ENCODE measurements at places on chromosomes 5 and 9.

- no peaks in the 10 kb centered on the region for H3K36me3 ChIP-seq
- peaks cover 5% of the 10 kb centered on the region for H3K27me3 ChIP-seq
- no peak for DNase-seq
- peak overlapping the region; percentile 22 for H3K27ac ChIP-seq
- H3K4me3 ChIP-seq = no peak overlapping the region
- peaks cover 10% of the 10 kb centered on the region for H3K4me1 ChIP-seq
These were observed 15.8 kb downstream of the ARHGEF28 start for GRCh38 chr5:73641811-73642210.

DNA sequence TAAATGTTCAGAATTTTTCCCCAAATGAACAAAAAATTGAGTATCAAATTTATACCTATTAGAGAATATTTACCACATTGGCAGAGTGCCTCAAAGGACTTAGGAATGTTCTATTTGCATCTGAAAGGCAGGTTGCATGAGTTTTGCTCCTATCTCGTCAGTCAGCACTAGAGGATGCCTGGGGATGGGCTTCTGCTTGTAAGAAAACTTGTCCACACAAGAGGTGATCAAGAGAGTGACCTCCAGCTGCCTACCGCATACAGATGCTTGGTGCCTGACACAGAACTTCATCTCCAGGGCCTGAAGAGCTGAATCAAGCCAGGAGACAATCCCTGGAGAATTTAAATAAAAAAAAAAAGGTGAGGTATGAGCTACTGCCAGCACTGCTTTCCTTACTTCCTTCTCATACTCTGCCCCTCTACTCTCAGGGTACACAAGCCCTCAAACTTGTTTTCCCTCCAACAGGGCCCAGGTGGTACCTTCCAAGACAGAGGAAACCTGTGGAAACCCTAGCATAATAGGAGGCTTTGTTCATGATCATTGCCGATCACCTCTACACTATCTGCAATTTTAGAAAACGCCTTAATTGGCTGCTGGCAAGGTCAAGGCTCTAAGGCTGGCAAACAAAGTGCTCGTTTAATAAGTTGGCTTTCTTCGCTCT, 166.6 kb downstream of the ELAVL2 start:
- H3K4me1 ChIP-seq = no peaks in the 10 kb centered on the region
- H3K4me3 ChIP-seq = no peak overlapping the region

DNA sequence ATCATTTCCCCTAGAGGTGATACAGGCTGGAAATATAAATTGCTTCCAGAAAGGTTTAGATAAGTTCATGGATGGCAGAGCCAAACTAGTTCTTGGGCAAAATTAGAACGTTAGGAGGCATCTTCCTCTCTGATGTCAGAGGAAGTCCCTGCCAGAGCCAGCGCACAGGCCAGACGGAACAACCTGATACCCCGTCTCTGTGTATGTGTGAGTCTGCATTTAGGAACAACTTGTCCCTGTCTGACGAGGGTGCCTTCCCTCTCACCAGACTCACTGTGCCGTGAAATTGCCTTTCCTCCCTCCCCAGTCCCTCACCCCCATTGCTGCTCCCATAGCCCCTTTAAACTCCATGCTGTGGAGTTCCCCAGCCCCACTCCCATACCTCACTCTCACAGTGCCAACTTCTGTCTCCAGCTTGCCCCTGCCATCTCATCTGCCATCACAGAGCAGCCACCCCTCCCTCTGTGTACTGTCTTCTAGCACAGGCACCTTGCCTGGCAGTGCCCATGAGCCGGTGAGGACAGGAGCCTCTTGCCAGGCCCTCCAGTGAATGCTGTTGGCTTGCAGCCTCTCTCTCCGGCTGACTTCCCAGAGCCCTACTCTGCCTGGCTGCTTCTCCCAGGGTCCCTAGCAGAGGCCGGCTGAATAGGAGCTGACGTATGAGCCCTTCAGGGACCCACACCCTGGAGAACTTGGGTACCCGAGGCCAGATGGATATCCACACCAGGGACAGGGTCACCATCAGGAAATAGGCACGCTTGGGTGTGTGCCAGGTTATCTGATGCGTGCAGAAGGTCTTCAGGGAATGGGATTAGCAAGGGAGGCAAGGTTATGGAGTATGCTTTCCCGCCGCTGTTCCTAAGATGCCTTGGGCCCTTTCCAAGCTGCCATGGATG, 26.7 kb downstream of the UNC5A start:
- no peak for DNase-seq
- H3K36me3 ChIP-seq = no peaks in the 10 kb centered on the region
- H3K27ac ChIP-seq = no peak overlapping the region
- H3K27me3 ChIP-seq = peaks cover 55% of the 10 kb centered on the region

- peaks cover under 1% of the 10 kb centered on the region for H3K36me3 ChIP-seq
- H3K27me3 ChIP-seq = peaks cover 49% of the 10 kb centered on the region
- peak within 1 kb of the TSS; percentile 94 for H3K4me3 ChIP-seq
These were observed at the start of gene SLC1A1 for GRCh38 chr9:4489919-4490704. Gene SLC1A1 (plus strand): TSS chr9:4490468. CDS start chr9:4490680, 212 bp downstream.

GRCh38 chr9:135227641-135228251, 140.3 kb downstream of the OLFM1 start:
- H3K27me3 ChIP-seq = peaks cover 21% of the 10 kb centered on the region
- no peaks in the 10 kb centered on the region for H3K36me3 ChIP-seq
- peaks cover 6% of the 10 kb centered on the region for H3K4me1 ChIP-seq
- DNase-seq = no peak
- no peak overlapping the region for H3K27ac ChIP-seq

GRCh38 chr5:124444147-124444775, 302.2 kb downstream of the ZNF608 start:
- H3K36me3 ChIP-seq = peaks cover 6% of the 10 kb centered on the region
- DNase-seq = no peak
- H3K27ac ChIP-seq = no peak overlapping the region
- H3K4me1 ChIP-seq = peaks cover 29% of the 10 kb centered on the region
- H3K4me3 ChIP-seq = no peak overlapping the region

DNA sequence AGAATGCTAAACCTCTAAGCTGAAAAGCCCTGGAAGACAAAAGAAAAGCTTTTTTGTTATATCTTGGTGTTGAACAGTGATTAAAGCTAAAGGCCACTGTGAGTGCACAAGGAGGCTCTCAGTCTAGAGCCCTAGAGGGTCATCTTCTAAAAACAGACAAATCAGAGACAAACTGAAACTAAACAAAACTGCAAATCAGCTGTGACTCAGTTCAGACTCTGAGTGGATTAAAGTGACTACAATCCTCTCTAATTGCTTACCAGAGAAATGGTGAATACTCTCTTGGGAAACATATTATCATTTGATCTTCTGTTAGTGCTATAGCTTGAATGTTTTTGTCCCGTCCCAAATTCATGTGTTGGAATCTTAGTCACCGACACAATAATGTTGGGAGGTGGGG, 491.9 kb downstream of the CDH18 start:
- H3K27me3 ChIP-seq = no peaks in the 10 kb centered on the region
- no peaks in the 10 kb centered on the region for H3K36me3 ChIP-seq
- H3K4me1 ChIP-seq = no peaks in the 10 kb centered on the region
- no peak for DNase-seq
- no peak overlapping the region for H3K27ac ChIP-seq
- H3K4me3 ChIP-seq = no peak overlapping the region

DNA sequence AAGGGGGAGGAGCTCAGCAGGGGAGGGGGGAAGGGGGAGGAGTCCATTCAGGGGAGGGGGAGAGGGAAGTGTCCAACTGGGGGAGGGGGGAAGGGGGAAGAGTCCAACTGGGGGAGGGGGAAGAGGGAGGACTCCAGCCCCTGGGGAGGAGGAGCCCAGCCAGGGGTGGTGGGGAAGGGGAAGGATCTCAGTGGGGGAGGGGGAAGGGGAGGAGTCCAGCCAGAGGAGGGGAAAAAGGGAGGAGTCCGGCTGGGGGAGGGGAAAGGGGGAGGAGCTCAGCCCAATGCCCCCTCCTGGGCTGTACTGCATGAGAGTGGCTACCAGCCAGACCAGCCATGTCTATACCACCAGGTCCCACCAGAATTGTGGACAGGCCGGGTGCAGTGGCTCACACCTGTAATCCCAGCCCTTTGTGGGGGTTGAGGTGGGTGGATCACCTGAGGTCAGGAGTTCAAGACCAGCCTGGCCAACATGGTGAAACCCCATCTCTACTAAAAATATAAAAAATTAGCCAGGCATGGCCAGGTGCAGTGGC, 30.6 kb upstream of the ADAMTS2 start:
- no peak overlapping the region for H3K4me3 ChIP-seq
- H3K4me1 ChIP-seq = no peaks in the 10 kb centered on the region
- no peak overlapping the region for H3K27ac ChIP-seq
- H3K36me3 ChIP-seq = no peaks in the 10 kb centered on the region

DNA sequence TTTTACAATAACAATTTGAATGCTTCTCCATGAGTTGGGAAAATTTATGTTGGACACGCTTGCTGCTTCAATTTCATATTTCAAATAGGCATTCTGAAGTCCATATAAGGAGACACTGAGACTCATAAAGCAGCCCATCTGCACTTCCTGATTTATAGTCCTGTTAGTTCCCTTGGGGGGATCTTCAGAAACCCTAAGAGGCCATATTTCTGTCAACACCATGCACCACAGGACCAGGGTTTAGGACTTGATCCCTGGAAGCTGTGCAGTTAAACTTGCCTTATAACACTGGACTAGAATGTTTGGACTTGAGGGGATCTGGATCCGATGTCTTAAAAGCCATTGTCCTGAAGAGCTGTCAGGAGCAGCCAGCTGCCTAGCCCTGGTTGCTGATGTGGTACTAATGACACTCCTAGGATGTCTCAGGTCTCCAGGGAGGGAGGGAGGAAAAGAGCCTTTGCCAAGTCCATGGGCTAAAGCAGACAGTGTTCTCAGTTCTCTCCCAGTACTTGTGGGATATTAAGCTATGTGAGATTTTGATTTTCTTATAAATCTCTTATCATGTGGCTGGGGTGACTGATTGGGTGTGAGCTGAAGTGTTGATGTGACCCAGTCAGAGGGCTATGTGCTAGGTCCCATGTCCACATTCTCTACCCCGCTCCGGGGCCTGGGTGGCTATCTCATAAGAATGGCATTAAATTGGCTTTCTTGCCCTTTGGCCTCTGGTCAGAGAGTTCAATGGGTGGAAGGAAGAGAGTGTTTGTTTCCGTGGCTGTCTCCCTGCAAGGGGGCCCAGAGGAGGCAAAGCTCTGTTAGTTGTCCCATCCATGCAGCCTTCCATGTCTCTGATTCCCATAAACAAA, 399.8 kb downstream of the OSTF1 start:
- no peak overlapping the region for H3K27ac ChIP-seq
- no peak for DNase-seq
- no peaks in the 10 kb centered on the region for H3K27me3 ChIP-seq
- H3K36me3 ChIP-seq = no peaks in the 10 kb centered on the region

DNA sequence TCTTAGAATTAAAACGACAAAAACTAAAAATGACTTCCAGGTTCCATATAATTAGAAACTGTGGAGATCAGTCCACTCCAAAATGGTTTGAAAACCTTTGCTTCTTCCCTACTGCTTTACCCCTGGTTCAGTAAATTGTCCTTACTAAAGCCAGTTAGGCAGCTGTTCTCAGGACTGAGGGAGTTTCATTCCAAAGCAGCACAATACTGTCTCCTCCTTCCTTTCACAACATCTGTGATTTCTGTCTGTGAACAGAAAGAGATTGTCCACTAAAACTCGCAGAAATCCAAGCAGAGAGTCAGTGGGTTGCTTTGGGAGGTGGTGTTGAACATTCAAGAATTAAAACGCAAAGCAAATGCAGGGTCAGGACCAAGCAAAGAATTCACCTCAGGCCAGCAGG, 740.8 kb upstream of the ZNF608 start:
- no peaks in the 10 kb centered on the region for H3K27me3 ChIP-seq
- no peak overlapping the region for H3K4me3 ChIP-seq
- peaks cover 49% of the 10 kb centered on the region for H3K4me1 ChIP-seq
- H3K27ac ChIP-seq = no peak overlapping the region
- no peaks in the 10 kb centered on the region for H3K36me3 ChIP-seq
- DNase-seq = no peak

- peak overlapping the region; percentile 39 for H3K27ac ChIP-seq
- peaks cover 4% of the 10 kb centered on the region for H3K27me3 ChIP-seq
- H3K4me1 ChIP-seq = peaks cover 56% of the 10 kb centered on the region
- no peak for DNase-seq
- no peaks in the 10 kb centered on the region for H3K36me3 ChIP-seq
These were observed 34.1 kb downstream of the SPRY4 start for GRCh38 chr5:142290577-142291299.

DNA sequence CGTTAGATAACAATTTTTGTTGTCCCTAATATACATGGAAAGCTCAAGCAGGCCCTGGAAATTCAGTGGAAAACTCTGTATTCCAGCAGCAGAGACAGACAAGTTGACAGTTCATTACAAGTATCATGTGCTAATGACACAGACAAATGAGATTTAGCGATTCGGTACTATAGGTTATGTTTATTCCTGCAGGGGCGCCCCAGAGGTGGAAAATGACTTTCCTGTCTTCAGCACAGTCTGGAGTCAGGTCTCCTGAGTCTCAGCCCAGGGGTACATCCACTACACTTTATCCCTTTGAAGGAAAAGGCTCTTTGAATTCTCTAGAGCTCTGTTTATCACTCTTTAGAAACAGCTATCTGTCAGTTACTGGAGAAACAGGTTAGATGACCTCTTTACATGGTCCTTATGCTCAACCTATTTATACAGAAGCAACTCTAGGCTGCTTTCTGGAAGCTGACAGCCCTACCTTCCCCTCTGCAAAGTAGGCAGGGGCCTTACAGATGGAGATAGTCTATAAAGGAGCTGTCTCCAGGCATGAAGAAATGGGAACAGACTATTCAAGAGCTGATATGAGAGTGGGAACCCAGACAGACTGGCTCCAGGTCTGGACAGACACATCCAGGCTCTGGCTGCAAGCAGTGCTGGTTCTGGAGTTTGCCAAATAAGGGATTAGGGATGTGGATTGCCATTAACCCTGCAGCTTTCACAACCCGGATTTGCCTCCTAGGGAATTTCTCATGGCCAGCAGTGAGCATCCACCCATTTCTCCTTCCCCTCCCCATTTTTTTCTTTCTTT, 7.2 kb upstream of the SLC31A2 start:
- no peaks in the 10 kb centered on the region for H3K36me3 ChIP-seq
- H3K4me1 ChIP-seq = peaks cover 5% of the 10 kb centered on the region
- no peak overlapping the region for H3K4me3 ChIP-seq
- H3K27ac ChIP-seq = no peak overlapping the region

DNA sequence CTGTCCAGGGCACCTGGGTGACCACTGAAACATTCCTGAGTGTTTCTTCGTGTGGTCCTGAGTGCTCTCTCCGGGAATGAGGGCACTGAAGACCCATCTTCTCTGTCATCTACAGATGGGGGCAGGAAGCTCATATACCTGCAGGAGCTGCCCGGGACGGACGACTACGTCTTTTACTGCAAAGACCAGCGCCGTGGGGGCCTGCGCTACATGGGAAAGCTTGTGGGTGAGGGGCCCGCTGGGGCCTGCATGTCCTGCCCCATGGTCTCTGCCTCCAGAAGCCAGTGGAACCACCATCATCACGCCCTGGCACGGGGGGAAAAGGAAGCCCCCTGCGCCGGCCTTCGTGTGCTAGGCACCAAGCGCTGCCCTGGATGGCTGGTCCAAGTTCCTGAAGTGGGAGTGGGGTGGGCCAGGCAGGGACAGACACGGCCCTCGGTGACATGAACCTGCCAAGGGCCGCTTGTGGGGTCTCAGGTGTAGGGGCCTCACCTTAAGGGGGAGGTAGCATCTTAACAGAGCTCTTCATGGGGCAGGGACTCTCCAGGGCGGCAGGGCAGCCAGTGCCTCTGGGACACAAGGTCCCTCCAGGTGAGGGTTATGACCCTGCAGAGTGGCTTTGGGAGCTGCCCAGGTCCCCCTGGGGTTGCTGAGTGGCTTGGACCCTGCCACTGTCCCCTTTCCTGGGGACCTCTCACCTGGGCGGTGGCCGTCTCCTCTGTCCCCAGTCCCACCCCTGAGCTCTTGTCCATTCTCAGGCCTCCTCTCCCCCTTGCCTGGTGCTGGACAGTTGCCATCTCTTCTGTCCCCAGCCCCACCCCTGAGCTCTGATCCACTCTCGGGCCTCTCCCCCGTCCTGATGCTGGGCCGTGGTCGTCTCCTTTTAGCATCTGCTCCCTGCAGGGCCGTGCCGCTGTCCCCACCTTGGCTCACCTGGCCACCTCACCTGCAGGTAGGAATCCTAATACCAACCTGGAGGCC, 2.1 kb downstream of the OBP2A start:
- peaks cover 13% of the 10 kb centered on the region for H3K27me3 ChIP-seq
- no peaks in the 10 kb centered on the region for H3K36me3 ChIP-seq

Data from type B pancreatic cell (in vitro differentiated cells).